ENCODE measurements at places on chromosomes 3 and 15. TPM values are rescaled to one million over a fixed set of nuclear protein-coding genes. Genes with fewer than 3 reads are reported as not detected.

The H1-8 gene
- not detected for total RNA-seq

The MOBP gene
- total RNA-seq: not detected

The ABCC5 gene
- total RNA-seq: 18.9 TPM

The COPS2 gene
- total RNA-seq: 91.6 TPM

The TBC1D2B gene
- 58.5 TPM for total RNA-seq

The OR4F15 gene
- not detected for total RNA-seq
